ENCODE measurements at places on chromosomes 6 and 20.

DNA sequence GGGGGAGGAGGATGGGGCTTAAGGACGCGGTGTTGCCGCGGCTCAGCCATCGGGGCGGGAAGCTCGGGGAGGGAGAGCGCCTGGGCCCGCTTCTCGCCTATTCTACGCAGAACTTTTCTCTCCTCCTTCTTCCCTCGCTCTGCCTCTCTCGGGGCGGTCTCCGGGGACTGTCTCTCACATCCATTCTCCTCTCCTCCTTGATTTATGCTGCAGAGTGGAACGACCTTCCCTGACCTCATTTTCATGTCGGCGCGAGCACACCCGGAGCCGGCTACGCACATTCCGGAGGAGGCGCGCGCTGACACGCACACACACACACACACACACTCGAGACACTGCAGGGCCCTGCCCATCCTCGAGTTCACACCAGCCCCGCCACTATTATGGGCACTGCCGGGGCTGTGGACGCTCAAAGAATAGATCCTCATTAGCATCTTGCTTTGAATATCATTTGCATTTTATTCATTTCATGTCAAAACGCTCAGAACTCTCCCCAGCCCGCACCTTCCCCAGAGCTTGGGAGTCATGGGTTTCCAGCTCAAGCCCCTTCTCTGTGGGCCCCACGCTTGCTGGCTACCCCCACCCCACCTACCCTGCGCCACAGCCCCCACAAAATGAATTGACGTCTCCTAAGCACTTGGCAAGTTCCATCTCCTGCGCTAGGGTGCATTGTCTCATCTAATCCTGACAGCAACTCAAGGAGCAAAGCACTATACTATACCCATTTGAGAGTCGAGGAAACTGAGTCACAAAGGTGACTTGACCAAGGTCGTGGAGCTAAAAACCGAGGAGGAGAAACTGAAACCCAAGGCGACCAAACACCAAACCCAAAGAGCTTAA is 36.8 kb downstream of the NCR2 start:
- peak; percentile 30 for DNase-seq

- no peak for DNase-seq
Observed at GRCh38 chr20:24612799-24613775, 143.7 kb downstream of the SYNDIG1 start.

DNA sequence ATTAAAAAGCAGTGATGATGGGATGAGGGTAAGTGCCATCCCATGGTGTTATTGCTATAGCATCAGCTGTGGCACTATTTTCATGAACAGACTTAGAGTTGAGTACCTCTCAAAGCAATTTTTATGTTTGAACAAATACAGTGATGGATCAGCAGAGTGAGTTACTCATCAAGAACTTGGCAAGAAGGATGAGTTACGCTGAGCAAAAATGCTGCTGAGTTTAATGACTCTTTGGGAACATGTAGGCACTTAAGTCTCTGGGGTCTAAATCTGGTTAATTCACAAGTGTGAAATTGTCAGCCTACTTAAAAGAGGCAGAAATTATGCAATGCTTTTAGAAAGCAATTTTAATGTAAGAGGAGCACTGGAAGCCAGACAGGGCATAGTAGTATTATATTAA is 78.5 kb upstream of the AHI1 start:
- no peak for DNase-seq

- no peak for DNase-seq
Observed at GRCh38 chr6:152696522-152696921, 1.2 kb upstream of the MYCT1 start.

GRCh38 chr6:72560721-72561593 is 60.9 kb upstream of the KCNQ5 start:
- DNase-seq, result no peak

DNA sequence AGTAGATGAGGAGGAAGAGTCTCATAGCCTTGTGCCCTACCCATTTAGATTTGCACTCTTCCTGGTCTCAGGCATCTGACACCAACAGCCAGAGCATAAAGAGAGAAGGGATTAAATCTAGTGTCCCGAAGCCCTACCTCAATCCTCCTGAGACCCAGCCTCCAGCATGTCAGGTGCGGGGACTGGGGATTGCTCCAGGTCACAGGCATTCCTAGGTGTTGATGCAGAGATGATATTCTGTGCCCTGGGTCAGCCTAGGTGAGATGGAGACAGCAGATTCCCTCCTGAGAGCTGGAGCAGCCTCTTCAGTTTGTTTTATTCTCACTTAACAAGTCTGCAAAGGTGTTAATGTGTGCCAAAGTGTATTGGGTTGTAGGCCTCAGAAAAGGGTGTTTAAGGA is 89.8 kb downstream of the ANKRD6 start:
- no peak for DNase-seq

DNA sequence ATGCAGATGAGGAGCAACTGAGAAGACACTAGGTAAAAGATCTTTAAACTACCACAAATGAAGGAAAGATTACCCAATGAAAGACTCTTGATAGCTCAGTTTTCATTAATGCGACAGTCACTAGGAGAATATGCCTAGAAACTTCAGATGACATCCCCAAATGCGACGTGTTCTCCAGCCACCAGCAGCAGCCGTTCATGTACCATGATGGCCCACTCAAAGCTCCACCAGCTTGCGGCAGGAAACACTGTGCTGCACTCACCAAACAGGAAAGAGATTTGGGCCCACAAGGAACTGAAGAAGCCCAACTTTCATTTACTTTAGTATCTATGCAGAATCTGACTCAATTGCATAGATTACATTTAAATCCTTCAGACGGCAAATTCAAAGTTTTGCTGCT is 7.5 kb downstream of the DIDO1 start:
- DNase-seq, result peak; percentile 29
